ENCODE measurements at places on chromosomes 11 and 22. TPM values are rescaled to one million over a fixed set of nuclear protein-coding genes. Genes with fewer than 3 reads are reported as not detected.

DNA sequence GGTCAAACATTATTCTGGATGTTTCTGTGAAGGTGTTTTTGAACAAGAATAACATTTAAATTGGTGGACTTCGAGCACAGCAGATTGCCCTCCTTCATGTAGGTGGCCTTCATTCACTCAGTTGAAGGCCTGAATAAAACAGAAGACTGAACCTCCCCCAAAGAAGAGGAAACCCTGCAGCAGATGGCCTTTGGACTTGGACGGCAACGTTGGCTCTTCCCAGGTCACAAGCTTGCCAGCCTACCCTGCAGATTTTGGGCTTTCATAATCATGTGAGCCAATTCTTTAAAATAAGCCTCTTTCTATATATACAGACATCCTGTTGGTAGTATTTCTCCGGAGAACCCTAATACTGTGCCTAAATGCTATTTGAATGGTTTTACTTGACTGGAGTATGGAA, 432.2 kb upstream of the NARS2 start:
- DNase-seq = no peak

DNA sequence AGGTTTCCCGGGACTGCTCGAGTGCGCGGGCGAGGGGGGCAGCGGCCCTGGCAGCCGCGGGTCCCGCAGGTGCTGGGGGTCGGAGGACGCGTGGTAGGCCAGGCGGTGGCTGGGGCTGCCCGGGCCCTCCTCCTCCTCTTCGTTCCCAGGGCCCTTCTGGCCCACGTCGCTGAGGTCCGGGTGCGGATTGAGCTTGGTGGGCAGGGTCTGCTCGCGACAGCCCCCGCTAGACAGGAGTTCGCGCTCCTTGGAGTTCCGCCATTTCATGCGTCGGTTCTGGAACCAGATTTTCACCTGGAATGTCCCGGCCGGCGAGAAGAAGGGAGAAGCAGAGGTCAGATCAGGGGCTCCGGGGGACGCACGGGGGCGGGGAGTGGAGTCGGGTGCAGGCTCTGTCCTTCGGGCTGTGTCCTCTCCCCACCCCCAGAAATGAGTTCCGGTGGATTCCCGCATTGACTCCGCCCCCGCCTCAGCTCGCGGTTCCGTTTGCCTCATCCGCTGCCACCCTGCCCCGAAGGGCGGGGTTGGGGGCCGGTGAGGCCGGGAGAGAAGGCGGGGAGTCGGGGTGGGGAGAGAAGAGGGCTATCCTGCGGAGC, 3.9 kb downstream of the DBX1 start:
- no peak for DNase-seq

- no peak for DNase-seq
These were observed 53.7 kb downstream of the MCHR1 start for GRCh38 chr22:40732999-40733292.

GRCh38 chr22:39745789-39746188, 147.8 kb downstream of the ENTHD1 start:
- no peak for DNase-seq

- no peak for DNase-seq
These were observed 51.3 kb downstream of the AASDHPPT start for GRCh38 chr11:106128740-106129139.

GRCh38 chr11:46456269-46457001, 64.9 kb upstream of the CHRM4 start:
- no peak for DNase-seq

GRCh38 chr11:8766988-8767374, 84.4 kb downstream of the RPL27A start:
- no peak for DNase-seq

- no peak for DNase-seq
These were observed 1060.5 kb downstream of the DLG2 start for GRCh38 chr11:84566671-84567070.

DNA sequence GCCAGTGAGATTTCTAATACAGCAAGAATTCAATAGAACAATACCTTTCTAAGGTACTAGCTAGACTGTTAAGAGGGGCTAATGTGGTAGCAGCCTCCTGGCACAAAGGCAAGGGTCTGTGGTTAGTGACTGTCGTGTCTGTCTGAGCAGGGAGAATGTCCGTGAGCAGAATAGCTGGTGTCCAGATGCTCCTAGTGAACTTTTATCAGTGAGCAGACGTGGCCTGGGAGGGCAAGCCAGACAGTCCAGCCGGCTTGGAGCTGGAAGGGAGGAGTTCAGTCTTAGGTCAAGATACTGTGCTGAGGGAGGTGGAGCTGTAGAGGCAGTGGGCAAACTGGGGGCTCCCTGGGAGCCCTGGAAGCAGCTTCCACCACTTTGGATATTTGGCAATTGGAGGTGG, 138.6 kb downstream of the TEAD1 start:
- DNase-seq = no peak

DNA sequence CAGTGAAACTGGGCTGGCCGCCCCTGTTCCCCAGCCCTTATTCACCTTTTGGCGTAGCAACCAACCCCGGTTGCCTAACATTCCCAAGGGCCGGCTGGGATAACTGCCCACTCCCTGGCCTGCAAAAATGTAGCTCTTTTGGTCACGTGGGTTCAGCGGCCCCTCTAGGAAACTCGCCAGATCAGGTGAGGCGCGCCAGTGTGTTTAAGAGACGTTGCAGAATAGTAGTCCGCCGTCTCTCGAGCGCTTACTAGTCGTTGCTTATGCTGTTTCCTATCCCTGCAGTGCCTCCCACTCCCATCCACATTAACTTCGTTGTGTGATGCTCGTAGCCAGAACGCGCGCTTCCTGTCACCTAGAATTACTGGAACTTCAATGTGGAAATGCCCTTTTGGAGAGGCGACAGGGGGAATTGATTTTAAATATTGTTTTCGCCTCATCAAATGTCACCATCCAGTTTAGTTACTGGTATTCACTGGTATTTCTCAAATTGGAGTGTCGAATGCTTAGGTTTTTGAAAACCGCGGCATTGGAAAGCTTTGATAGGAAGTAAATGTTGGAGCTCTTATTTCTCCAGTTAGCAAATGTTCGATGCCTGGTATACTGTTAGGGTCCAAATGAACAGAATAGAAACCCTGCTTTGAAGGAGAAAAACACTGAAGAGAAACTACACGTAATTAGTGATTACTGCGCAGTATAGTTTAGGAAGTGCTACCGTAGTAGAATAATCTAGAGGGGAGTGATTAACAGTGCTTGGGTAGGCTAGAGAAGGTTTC, 823 bp downstream of the CEP57 start:
- peak; percentile 70 for DNase-seq

DNA sequence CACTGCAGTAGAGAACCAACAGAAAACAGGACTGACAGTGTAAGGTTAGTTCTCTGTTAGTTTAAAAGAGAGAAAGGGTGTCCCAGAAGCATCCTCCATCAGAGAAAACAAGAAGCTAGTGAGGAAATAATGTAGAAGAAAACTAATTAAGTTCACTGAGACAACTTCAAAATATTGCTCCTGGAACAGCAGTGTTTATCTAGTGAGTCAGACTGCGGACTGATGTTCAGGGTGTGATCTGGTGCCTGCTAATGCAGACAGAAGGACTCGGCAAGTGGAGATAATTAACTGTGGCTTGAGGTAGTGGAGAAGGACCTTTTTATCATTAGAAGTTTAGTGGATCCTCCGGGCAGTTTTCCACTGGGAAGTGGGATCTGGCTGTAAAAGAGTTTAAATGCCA, 55.4 kb downstream of the CDON start:
- peak; percentile 68 for DNase-seq

DNA sequence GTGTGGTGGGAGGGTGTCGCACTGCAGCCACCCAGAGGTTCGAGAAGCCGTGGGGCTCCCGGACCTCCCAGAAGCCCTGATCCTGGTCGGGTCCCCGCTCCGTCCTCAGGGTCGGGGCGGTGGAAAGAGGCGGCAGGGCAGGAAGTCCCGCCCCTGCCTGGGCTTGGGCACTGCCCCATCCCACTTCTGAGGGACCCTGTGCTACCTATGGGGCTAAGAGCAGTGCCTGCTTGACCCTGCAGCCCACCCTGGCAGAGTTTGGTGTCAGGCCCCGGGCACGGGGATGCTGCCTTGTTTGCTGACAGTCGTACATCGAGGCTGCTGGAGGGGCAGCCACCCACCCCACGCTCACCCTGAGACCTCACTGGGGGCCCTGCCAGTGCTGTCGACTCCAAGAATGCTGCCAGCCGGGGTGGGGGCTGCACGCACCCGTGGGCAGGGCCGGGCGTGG, 19.4 kb downstream of the RNH1 start:
- no peak for DNase-seq

DNA sequence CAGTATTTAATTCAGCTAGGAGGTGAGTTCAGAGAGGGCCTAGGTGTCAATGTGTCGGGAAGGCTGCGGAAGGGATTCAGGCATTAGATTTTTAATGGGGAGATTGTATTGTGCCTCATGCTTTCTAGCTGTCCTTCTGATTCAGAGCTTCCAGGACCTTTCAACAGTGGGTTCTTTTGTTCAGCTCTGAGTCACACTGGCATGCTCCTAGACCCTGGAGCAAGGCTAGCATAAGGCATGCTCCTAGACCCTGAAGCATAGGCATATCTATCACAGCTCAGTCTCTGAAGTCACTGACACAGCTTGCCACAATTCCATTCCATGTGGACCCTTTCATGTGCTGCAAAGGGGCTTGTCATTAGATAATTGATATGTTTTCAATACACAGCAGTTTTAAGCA, 396.9 kb downstream of the RAB38 start:
- peak; percentile 43 for DNase-seq

DNA sequence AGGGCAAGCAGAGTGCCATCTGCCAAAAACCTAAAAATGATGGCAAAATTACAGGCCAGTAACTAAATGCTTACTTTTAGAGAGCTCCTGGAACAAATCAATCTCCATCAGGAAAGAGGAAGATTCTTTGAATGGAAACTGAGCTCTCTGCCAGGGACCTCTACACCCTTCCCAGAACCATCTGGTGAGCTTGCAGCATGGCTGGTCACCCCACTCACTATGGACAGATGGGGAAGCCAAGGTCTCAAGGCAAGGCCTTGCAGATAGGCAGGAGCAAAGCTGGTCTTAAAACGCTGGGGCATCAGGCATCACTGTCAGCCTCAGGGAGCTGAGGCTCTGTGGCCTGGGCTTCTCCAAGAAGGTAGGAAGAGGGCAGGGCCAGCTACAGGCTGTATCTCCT, 36.2 kb downstream of the SERGEF start:
- no peak for DNase-seq

DNA sequence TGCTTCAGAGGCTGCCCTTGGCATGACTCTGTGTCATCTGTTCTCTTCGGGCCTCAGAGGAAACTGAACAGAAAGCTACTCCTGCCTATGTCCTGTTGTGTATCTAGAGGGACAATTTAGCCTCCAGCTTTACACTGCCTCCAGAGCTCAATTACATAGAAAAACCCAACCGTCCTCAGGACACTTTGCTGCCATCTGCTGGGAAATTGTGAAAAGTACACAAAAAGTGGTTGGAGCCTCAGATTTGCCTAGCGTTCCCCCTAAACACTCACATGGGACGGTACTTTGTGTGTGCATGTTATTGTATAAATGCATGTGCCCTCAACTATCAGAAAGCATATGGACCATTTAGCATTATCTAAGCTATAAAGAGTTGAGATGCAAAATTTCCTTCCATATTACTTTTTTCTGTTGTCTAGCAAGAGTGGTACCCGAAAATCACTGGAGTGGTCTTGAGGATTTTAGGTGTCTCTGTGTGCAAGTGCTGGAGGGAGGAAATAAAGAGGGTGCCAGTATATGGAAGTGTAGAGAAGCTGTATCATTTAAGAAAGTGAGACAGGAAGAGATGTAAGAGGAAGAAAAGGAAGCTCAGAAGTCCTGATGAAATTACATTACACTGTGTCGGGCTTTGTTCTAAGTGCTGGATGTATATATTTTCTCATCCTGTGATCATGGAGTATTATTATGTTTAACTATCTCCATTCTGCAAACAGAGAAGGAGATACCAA, 8.7 kb upstream of the MS4A4E start:
- DNase-seq = peak; percentile 31

DNA sequence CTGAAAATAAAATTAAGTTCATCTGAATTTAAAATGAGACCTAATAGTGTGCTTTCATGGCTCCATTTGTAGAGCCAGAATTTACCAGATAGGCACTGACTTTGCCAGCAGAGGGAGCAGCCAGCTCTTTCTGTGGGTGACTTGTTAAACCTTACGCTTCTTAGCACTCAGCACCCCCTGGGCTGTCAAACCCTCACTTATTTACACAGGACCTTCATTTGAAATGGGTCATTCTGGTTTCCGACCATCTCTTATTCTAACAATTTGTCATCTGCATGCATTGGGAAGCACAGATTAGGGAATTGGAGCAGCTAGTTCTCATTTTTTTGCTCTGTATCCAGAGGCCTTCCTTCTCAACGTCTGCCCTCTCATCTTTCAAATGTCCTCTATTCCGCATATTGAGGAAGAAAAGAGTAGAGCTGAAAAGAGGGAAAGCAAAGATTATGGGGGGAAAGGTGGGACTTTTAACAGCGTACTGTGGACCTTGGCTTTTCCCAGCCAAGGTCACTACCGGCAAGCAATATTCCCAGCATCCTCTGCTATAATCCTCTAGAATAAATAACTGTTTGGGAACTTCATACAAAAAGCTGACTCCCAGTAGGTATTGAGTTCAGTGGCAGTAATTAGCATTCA, 3.1 kb downstream of the ASRGL1 start:
- DNase-seq = peak; percentile 42

DNA sequence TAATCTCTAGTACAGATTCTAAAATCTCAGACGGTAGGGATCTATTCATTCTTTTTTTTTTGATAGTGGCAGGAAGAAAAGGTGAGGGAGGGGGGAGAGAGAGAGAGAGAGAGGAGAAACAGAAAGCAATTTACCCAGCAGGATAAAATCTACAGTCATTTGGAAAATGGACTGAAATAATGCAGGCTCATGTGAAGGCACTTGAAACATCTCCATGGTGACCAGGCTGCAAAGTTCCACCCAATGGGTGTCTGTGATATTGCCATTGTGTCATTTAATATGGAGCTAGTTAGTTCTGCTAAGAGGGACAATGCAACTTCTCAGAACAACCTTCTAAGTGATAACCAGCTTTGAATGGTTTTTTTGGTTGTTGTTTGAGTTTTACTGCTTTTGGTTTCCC, 165.2 kb upstream of the RAG2 start:
- no peak for DNase-seq

- DNase-seq = no peak
These were observed 7.6 kb downstream of the RPL3 start for GRCh38 chr22:39311592-39312400.

- DNase-seq = no peak
These were observed 93.8 kb downstream of the ETS1 start for GRCh38 chr11:128493570-128493965.

- DNase-seq = no peak
These were observed 1.3 kb downstream of the TEF start for GRCh38 chr22:41383085-41383484.

GRCh38 chr11:17238377-17238776, 30.6 kb upstream of the PIK3C2A start:
- peak; percentile 80 for DNase-seq

The BACE1 gene
- total RNA-seq = 4.2 TPM

The CCDC188 gene
- not detected for total RNA-seq

The TRIM29 gene
- 441 TPM for total RNA-seq

The MS4A6A gene
- total RNA-seq = not detected

The C11orf16 gene
- not detected for total RNA-seq

The BCO2 gene
- total RNA-seq = 1.0 TPM
